ENCODE measurements at places on chromosomes 11 and 22.
A peak's percentile ranks its signal among the peaks of the same experiment; 100 is the strongest.

GRCh38 chr11:126898802-126899201 lies 101.8 kb downstream of the KIRREL3 start:
- DNase-seq: no peak

DNA sequence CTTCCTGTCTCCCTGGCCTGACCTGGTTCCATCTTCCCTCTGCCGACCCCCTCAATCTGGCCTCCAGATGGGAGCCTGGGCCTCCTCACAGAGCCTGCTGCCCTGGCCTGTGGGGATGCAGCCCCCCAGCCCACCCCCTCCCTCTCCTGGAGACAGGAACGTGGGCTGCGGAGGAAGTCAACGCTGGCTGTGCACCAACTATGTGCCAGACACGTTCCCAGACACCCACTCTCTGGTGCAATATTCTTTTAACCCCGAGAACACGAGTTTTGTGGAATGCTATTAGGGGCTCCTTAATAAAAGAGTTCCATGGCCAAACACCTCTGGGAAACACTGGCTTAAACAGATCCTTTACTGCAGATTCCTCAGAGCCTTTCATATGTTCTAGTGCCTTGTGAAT lies 15.9 kb downstream of the WNT11 start:
- no peak for DNase-seq

DNA sequence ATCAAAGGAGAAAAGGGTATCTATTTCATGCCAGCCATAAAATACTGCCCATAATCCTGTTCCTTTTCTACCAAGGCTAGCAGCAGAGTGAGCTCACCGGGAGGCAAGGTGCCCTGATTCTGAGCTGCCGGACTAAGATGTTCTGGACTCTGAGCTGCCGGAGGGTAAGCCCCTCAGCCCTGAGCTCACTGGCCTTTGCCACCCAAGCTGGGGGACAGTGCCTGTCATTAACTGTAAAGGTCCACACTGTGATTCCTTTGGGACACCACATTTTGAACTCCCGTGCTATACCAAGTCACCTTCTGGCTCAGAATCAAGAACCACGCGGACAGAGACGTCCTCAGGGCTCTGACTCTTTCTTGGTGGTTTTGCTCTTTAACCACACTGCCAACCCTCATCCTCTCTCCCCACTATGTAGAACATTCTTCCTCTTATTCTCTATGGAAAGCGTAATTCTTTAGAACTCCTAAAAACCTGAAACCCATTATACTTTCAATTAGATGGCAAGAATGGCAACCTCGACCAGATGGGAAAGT lies 88.4 kb upstream of the BID start:
- DNase-seq: no peak

DNA sequence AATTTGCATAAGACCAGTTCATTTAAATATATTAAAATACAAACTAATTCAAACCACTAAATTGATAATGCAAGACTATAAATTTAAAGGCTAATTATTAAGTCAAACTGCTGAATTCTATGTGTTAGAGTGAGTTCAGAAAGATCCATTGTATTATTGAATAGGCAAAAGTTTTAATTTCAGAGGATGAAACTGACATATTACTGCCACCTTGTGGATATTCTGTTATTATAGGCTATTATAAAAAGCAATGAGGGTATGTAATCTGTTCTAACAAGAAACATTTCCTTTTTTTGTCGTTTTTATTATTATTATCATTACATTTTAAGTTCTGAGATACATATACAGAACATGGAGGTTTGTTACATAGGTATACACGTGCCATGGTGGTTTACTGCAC lies 20.9 kb upstream of the NAALAD2 start:
- DNase-seq: no peak

DNA sequence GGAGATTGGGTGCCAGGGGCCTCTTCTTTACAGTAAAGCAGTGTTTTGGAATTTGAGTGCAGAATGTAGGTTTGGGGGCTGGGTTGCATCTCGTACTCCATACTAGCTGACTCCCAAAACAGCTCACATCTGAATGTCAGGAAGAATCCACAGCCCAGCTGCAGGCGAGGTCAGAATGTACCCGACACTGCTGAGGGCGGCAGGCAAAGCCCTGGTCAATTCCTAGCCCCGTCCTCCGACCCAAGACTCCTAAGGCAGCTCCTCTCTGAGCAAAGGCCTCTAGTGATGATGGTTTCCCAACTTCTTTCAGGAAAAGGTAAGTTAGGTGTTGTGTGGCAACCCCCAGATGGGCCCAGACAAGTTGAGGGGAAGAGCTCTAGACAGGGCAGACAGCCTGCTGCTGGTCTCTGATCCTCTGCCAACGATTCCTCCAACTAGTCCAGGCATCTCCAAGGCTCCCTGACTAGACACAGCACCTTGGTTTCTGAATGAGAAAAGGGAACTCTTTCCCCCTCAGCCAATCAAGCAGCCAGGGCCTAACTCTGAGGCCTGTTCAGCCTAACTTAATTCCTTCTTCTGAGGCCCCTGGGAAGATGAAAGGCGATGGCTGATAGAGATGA lies 8.6 kb downstream of the LARGE2 start:
- DNase-seq: no peak

- no peak for DNase-seq
Measured at GRCh38 chr11:133955945-133956421, 785 bp downstream of the IGSF9B start.

DNA sequence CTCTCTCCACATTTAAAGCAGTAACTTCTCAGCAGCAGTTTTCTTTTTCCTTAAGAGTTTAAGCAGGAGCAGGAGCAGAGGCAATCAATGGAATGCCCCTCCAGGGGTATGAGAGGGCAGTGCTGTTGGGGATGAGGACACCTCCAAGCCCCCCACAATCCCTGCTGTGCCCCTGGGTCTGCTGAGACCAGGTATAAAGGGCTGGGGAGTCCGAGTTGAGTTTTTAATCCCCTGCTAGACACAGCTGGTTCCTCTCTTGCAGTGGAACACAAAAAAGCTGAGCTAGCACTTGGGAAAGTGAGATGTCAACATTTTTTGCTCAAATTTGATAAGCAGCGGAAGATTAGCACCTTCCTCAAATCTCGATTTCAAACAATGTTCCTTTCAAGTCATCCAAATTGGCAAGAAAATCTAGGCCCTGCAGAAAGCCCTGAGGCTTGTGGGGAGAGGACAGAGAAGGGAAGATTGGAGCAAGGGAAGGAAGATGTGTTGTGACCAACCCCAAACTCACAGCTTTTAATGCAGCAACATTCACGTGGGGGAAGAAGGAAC lies 581.9 kb downstream of the SOX6 start:
- no peak for DNase-seq

GRCh38 chr11:41392596-41392995 lies 66.9 kb downstream of the LRRC4C start:
- DNase-seq: no peak

DNA sequence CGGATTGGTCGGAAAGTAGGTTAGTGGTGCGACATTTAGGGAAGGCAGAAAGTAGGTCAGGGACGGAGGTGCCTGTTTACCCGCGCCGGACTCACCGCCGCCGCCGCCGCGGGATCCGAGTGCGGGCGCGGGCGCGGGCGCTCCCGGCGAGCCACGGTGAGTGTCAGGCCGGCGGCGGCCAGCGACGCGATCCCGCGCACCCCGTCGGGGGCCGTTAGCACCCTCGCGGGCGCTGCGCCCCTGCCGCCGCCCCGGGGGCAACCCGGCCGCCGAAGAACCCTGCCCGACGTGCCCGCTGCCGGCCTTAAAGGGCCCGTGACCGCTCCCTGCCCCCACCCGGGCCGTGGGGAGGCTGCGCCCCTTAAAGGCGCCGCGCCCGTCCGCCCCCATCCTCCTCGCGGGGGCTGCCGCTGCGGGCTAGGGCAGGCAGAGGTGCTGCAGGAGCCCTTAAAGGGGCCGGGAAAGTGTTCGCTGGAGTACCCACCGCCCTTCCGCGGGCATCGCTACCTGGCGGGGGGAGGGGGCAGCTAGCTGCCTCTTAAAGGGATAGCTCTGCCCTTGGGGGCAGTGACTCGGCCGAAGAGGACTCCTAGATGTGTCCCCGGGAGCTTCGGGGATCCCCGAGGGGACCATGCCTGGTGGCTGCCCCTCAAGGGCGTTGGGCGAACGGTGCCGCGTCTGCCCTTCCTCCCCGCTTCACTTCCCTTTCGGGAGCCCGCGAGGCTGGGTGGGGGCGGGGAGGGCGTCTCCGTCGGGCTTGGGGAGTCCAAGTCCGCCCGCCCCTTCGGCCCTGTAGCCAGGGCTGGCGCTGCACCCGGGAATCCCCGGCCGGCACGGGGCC lies at the start of gene BMAL1:
Gene BMAL1 (plus strand): TSS at position 23 of the 841 bp plus-strand sequence. CDS start 76,519 bp downstream, outside the sequence.
- peak; percentile 34 for DNase-seq

DNA sequence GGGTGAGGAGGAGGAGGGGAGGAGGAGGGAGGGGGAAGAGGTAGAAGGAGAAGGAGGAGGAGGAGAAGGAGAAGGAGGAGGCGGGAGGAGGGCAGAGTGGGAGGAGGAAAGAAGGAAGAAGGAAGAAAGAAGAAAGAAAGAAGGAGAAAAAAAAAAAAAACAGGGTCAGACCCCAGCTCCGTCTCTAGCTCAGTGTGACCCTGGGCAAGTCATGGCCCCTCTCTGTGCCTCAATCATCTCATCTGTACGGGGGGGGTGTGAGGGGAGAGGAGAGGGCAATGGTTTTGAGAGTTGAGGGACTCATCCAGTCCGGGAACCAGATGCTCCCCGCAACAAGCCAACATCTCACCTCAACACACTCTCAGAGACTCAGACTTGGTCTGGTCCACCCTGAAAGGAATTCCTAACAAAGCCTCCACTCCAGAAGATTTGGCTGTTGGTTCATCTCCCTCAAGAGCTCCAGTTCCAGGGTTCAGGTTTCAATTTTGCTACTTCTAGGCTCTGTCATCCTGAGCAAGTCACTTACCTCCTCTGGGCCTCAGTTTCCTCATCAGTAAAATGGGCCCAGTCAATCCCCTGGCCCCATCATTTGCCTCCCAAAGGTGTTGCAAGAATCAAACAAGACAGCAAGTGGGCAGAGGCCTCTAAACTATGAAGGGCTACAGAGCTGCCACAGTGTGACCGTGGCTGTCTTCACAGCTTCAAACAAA lies 7.7 kb downstream of the CARD10 start:
- no peak for DNase-seq

DNA sequence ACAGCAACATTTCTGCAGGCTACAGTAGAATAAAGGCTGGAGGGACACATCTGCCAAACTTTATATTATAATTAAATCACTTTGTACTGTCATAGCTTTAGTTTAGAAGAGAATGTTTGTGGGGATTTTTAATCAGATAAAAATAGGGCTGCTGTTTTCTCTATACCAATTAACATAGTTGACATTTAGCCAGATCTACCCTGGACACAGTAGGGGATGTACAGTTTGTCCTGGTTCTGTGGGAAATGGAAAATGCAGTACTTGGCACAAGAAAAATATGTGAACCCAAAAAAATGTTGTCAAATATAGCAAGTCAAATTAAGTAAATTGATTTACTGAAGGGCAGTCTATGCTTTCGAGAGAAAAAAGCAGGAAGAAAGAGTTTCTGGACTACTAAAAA lies 20.8 kb upstream of the PICALM start:
- DNase-seq: no peak

DNA sequence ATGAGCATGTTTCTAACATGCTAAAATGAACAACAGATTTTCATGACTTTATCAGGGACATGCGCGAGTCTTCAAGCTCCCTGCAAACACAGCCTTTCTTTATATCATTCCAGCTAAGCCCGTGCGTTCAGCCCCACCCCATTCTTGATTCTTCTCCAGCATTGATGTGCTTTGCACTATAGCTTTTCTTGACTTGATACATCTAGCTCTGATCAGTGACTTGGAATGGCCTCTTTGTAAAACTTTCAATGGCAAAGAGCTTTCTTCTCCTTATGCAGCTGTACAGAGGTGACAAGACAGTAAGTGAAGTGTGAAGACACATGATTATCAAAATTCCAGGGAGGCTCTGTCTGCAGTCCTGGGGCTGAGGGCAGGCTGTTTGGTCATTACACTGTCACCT lies 561.0 kb downstream of the OPCML start:
- no peak for DNase-seq

DNA sequence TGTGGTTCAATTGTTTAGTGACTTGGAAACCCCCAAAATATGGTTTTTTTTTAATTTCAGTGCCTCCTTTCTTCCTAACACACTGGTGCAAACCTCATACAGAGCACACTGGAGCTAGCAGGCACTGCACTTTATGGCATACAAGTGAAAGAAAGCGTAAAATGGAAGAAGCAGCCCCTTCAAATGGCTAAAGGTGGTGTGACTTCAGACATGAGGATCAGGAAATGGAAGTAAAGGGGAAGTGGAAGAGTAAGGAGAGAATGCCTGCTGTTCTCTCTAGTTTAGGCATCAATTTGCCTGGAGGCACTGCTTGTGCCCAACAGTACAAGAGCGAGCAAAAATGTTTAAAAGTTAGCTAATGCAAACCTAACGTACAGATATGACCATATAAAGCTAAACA lies 5.7 kb downstream of the RSF1 start:
- DNase-seq: no peak

- no peak for DNase-seq
Measured at GRCh38 chr11:75801362-75802020, 13.5 kb upstream of the UVRAG start.

- no peak for DNase-seq
Measured at GRCh38 chr22:28008056-28008455, 89.0 kb upstream of the PITPNB start.

GRCh38 chr22:33401291-33401690 lies 343.1 kb upstream of the SYN3 start:
- DNase-seq: no peak

DNA sequence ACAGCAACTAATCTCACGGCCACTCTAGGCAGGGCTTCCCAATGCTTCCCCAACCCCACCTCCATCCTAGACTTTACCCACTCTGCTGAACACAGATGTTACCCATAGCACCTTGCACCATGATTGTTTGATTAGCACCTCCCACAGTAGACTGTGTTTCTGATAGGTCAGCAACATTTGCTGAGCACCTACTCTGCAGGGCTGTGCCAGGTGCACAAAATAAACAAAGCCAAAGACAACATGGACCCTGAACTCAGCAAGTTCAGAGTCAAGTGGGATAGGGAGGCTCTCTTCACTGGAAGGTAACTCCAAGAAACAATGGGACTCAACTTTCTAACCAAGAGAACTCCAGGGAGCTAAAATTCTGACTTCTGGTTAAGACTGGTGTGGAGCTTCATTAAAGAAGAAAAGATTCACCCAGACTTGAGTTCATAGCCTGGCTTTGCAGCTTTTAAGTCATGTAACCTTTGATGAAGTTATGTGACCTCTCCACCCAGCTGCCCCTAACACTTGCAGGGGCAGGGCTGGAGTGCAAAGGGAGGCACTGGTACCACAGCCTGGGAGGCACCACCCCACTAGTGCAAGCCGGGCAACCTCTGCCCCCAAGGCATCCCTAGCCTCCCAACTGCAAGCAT lies 6.7 kb upstream of the RTN4RL2 start:
- DNase-seq: no peak

GRCh38 chr11:20042045-20042639 lies 118.1 kb downstream of the DBX1 start:
- no peak for DNase-seq

GRCh38 chr11:65637794-65638419 lies at the start of gene SIPA1:
TSS of gene SIPA1 (plus strand) at chr11:65638101. CDS start at chr11:65640922, 2,821 bp downstream.
- peak; percentile 80 for DNase-seq

DNA sequence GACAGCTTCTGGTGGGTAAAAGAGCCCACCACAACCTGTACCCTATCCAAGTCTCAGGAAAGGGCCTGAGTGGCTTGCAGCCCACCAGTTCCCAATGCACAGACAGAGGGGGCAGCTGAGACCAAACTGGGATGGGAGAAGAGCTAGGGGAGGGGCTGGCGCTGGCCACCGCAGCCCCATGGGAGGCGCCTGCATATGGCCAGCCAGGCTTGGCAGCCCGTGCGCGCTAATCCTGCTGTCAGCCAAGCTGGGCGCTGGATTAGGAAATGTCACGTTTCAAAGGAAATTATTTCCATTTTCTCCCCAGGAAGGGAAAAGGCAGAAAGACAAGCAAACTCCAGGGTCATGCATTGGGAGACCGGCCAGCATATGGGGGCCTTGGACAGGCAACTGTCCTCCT lies 236.8 kb downstream of the BUD13 start:
- no peak for DNase-seq

- no peak for DNase-seq
Measured at GRCh38 chr11:73875380-73875779, 1.3 kb downstream of the COA4 start.
